GM18507 (cell line): ENCODE measurements at places on chromosomes 3 and 15.
A peak's percentile ranks its signal among the peaks of the same experiment; 100 is the strongest.

DNA sequence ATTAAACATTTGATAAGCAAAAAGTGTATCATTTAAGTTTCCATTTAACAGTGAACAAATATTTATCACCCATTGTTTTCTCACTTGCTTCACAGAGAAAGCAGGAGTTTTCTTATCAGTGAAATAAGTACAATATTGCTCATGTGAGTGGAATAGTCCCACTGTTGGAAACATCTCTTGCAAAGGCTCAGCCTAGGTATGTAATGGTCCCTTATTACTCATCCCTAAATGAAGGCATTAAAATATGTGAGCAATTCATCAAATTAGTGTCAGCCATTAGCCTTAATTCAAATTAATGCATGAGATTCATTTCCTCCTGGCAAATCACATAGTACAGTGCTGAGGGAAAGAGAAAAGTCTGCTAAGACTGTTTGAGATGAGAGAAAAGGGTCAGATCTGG lies 9.6 kb upstream of the FMN1 start:
- DNase-seq, result no peak

DNA sequence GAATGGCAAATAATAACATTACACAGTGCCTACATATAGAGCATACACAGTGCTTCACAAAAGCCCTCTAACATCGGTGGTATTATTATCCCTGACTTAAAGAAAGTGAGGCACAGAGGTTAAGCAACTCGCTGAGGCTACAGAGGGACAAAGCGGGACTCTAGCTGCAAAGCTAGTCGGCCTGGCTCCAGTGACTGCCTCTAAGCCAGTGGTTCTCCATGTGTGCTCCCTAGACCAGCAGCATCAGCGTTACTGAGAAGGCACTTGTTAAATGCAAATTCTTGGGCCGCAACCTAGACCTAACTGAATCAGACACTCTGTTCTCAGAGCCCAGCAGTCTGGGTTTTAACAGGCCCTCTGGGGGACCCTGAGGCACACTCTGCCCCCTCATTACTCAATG lies 33.1 kb upstream of the LIPC start:
- DNase-seq, result no peak

DNA sequence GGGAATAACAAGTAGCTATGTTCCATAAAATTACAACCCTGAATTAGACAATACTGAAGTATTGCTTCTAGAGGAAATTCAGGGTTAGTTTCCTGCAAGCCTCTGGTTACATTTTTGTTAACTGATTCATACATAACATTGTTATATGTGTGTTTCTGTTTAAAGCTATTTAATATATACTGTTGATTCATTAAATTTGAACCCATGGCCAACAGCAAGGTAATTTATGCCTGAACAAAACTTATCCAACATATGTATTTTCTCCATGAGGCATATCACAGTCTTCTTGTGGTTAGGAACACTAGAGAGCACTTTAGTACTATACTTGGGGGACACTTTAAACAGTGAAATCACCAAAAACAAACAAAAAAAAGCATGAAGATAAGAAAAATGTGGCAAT lies 47.7 kb upstream of the PTX3 start:
- no peak for DNase-seq

DNA sequence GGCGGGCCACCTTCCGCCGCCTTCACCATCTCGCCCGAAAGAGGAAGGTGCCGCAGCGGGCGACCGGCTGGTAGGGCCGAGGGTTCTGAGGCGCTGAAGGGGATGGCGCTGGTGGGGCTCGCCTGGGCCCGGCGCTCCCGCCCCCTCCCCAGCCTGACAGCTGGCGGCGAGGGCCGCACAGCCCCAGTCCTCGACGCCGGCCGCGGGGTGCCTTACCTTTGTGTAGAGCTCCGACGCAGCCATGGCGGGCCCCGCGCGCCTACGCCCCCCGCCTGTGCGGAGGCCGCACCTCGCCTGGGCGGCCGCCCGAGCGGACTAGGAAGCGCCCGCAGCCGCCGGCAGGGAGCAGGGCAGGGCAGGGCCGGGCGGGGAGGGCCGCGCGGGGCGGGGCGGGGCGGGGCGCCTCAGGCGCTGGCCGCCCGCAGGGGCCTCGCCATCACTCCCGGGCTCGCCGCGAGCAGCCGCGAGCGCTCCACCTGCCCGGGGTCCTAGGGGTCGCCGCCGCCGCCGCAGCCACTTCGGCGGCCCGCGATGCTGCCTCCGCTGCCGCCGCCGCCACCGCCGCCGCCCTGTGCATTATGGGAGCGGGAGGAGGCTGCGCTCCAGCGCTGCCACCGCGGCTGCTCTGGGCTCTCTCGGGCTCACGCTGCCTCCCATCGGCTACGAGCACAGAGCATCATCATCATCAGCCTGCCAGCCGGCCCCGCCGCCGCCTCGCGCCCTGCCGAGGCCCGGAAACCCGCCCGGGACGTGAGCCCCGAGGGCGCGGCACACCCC lies at the start of gene MYO5A:
Gene MYO5A (minus strand): TSS at position 317 of the 777 bp plus-strand sequence. CDS start 74 bp downstream, at position 243.
- peak; percentile 69 for DNase-seq

GRCh38 chr3:170440344-170440743 lies 21.7 kb downstream of the CLDN11 start:
- no peak for DNase-seq

DNA sequence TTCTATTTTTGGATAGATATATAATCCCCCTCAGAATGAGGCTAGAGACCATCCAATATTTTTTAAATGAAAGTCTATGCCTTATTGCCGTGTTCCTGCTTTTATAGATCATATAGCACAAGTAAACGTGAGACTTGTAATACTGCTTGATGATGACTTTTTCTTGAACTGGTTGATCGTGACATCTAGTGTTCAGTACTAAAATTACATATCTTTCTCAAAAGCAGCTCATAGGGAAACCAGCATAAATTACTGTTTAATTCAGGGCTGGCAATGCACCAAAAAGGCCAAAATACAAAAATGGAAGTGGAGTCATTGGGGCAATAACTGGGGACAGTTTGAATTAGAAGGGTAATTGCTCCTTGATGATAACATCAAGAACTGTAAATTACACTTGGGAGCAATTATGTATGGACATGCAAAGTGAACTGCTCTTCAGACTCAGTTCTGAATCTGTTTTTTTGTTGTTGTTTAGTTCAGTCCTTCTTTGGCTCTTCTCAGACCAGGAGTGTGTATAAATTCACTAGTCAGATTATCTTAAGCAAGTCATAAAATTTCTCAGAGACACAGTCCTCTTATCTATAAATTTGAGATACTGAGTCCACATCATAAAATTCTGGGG lies 325.3 kb downstream of the THSD4 start:
- no peak for DNase-seq

GRCh38 chr3:155392138-155392537 lies 98.7 kb upstream of the STRIT1 start:
- no peak for DNase-seq

DNA sequence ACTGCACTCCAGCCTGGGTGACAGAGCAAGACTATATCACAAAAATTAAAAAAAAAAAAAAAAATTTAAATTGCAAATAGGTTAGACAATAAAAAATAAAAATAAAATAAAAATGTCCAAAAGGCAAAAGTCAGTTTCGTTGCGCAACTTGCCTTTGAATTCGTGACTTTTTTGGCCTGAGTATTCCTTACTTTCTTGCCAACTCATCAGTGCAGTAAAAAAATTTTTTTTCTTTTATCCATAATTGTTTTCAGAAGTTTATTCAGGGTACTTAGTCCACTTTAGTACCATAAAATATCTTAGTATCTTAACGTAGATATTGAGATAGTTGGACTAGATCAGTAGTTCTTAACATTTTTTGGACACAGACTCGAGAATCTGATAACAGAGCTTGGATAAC lies 22.4 kb upstream of the CILP start:
- DNase-seq, result no peak

- no peak for DNase-seq
These were observed 113.2 kb downstream of the PTPRG start for GRCh38 chr3:61674596-61674995.

GRCh38 chr15:60155661-60156060 lies 151.6 kb downstream of the FOXB1 start:
- DNase-seq, result no peak

DNA sequence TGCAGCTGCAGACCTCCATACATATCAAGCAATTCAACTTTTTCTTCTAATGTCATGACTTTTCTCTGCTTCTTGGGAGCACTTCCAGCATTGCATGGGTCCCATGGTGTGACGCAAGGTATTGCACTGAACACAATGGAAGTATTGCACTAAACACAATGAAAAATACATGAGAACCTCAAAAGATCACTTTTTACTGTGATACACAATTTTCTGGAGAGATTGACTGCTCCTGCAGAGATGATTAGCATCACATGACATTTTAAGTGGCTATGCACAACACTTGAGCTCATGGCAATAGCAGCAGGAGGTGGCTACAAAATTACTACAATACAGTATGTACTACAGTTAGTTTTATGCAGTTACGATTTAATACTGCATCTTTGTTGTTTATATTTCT lies 113.5 kb upstream of the BHLHE40 start:
- no peak for DNase-seq

- no peak for DNase-seq
These were observed 744 bp downstream of the ZNF619 start for GRCh38 chr3:40477666-40478065.

DNA sequence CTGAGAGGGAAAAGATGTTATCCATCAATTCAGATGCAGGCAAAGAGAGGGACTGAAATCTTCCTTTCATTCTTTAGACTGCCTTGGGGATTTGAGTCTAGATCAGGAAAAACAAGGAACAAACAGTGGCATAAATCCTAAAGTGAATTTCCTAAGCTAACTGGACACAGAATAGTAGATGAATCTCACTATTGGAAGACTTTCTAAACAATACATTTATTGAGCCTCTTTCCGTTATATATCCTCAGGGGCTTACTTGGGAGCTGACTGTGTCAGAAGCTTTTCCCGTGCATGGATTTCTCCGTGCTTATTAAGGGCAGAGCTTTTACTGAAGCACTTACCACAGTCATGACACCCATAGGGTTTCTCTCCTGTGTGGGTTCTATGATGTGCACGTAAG lies 10.0 kb downstream of the ZSCAN29 start:
- DNase-seq, result no peak

DNA sequence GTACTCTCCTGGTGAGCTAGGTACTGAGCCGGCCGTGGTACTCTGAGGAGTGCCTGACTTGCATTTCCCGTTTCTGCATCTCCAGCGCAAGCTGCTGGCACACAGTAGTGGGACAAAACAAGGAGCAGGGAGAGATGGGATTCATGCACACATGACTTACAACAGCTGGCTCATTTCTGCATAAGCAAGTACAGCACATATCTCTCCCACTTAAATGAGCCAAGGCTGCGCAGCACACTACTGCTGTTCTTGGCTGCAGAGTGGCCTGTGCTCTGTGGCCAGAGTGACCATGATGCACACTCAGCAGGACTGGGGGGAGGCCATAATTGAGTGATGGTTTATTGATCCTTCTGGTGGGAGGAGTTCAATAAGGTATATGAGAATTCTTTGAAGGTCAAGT lies 59.2 kb upstream of the ABHD17C start:
- DNase-seq, result no peak

DNA sequence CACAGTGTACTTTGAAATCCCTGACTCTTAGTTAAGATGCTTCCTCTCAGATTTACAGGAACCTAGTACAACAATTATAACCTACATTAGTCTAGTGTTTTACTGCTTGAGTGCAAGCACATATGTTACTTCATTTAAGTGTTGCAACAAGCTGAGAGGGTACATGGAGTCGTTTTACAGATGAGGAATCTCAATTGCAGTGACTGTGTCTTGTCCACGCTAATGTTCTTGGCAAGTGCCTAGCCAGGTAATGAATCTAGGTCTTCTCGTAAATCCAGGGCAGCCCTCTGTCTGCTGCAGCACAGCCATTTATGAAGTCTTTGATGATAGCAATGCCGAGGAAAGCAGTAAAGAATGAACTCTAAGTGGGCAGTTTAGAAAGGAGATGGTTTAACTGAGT lies 384.4 kb upstream of the ARPP21 start:
- DNase-seq, result no peak

- DNase-seq, result no peak
These were observed 21.6 kb downstream of the CCDC80 start for GRCh38 chr3:112619295-112619694.

DNA sequence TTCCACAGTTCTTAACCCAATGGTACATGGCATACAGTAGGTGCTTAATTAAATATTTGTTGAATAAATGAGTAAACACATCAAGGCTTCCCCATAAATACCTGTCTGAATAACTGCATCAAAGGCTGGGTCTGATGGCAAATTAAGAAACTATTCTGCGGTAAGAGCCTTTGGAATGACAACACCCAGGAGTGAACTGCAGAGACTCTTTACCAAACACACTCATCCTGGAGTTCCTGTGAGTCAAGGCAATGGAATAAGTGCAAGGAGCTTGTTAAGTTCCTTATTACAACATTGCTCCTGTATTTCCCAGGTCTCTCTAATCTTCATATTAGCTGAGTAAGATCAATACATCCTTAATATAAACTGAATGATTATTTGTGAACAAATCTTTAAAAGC lies 119.9 kb upstream of the STT3B start:
- no peak for DNase-seq

- no peak for DNase-seq
These were observed 262.7 kb upstream of the GADL1 start for GRCh38 chr3:31157047-31157694.

GRCh38 chr3:29307295-29307694 lies 26.4 kb downstream of the RBMS3 start:
- DNase-seq, result no peak

- no peak for DNase-seq
These were observed 47.3 kb downstream of the AMOTL2 start for GRCh38 chr3:134326760-134327593.

DNA sequence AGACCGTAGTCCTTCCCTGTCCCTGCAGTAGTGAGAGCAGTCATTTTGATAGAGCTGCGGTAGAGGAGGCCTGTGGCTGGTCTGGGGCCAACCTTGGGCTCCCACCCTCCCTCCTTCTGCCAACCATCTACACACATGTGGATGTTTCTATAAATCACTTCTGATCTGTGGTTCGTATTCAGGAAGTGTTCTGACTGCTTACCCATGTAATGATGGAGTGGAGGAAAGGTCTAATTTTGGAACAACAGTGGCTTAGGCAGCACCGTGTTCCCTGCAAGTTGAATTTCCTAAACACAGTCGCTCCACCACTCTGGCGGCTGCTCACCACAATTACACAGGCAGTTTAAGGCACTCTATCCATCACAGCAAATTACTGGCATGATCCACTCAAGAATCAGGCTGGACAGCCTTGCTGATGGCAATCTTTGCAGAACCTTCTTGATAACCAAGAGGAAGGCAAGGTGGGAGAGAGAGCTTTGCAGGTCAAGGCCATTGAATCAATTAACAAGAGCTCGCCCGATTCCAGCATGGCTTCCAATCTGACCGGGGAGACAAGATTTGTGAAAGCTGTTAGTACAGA lies 104.7 kb upstream of the VEPH1 start:
- DNase-seq, result no peak

DNA sequence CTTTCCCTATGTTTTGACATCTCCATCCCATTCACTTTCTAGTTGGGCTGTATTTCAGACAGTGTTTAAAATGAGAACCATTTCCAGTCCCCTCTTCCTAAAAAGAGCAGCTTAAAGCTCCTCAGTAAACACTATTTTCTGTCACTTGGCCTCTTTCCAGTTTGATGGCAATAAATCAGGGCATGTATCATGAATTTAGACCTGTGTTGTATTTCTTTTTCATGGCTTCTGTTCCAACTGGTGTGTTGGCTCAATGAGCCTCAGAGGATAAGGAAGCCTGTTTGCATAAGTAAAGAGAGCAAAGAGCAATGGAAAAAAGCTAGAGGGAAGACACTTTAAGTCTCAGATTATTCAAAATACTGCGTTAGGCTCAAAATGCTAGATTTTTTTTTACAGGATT lies 7.2 kb downstream of the CCDC80 start:
- no peak for DNase-seq
